ENCODE measurements at places on chromosomes 7 and 10. TPM values are rescaled to one million over a fixed set of nuclear protein-coding genes. Genes with fewer than 3 reads are reported as not detected.

The AZGP1 gene
- total RNA-seq, result not detected

DNA sequence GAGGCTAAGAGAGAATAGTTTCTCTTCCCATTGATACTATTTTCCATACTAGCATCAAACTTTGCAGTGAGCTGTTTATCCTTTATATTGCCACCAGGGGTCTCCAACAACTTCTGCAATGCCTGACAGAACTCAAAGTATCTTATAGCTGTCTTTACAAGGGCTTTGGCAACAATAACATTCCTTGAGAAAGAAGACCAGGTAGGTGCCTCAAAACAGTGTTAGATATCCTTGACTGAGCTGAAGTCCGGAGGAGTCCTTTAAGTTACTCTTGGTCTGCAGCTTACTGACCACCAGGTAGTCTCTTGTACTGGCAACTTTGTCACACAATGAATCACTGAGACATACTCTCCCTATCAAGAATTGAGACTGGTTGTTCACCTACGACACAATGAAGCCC lies 30.0 kb upstream of the TES start:
- H3K27ac ChIP-seq, result no peak overlapping the region
- no peaks in the 10 kb centered on the region for H3K36me3 ChIP-seq
- DNase-seq, result peak; percentile 61
- no peak overlapping the region for H3K4me3 ChIP-seq
- H3K4me1 ChIP-seq, result no peaks in the 10 kb centered on the region

GRCh38 chr7:142616842-142617241 lies 132.4 kb upstream of the PRSS1 start:
- no peaks in the 10 kb centered on the region for H3K36me3 ChIP-seq
- H3K4me1 ChIP-seq, result no peaks in the 10 kb centered on the region
- H3K27me3 ChIP-seq, result no peaks in the 10 kb centered on the region
- no peak for DNase-seq
- no peak overlapping the region for H3K4me3 ChIP-seq

The OR6B1 gene
- not detected for total RNA-seq

GRCh38 chr10:6473901-6474370 lies 106.1 kb downstream of the PRKCQ start:
- DNase-seq, result no peak
- H3K27me3 ChIP-seq, result no peaks in the 10 kb centered on the region
- no peaks in the 10 kb centered on the region for H3K36me3 ChIP-seq
- H3K4me1 ChIP-seq, result no peaks in the 10 kb centered on the region
- H3K4me3 ChIP-seq, result no peak overlapping the region

The OR2A1 gene
- total RNA-seq, result not detected

DNA sequence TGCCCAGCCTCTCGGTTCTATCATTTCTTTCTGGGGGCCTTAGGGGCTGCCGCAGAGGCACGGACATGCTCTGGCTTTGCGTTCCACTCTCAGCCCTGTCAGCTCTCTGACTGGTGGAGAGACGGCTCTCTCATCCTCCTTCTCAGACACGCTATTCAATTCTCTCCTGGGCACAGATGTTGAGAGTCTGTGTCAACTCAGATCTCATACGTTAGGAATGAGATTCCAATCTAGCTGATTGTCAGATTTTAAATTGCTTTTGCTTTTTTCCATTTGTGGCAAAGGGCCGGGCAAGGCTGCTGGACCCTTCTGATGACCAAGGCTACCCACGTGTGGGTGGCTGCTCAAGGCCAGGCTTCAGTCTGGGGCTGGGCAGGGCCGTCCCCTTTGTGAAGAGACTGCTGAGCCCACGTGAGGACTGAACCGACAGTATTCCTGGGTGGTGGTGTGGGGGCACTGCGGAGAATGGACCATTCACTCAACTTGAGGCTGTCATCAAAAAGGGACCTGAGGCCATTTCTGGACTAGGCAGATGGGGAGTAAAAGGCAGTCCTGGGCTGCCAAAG lies 71.5 kb downstream of the CLEC2L start:
- no peak overlapping the region for H3K27ac ChIP-seq
- no peaks in the 10 kb centered on the region for H3K36me3 ChIP-seq
- no peaks in the 10 kb centered on the region for H3K4me1 ChIP-seq

DNA sequence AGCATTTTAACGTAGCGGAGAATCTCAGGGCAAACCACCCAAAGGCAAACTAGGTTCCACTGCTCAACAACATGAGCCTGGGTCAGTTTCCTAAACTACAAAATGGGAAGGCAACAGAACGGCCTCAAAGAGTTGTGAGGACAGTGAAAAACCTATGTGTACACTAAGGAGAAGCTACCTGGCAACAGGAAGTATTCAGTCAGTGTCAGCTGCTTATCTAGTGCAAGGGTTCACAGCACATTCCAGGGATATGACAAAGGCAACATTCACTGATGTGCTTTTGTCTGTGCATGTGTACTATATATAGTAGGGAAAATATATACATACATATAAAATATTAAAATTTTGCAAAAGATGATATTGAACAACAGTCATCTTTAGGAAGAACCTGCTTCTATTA lies 17.2 kb downstream of the NUDCD3 start:
- H3K27ac ChIP-seq, result no peak overlapping the region
- no peak for DNase-seq
- no peaks in the 10 kb centered on the region for H3K4me1 ChIP-seq
- no peak overlapping the region for H3K4me3 ChIP-seq
- no peaks in the 10 kb centered on the region for H3K36me3 ChIP-seq
